ENCODE measurements at places on chromosomes 2 and 18. TPM values are rescaled to one million over a fixed set of nuclear protein-coding genes. Genes with fewer than 3 reads are reported as not detected.

PLGLB2 gene
- total RNA-seq: not detected

GALR1 gene
- not detected for total RNA-seq

TMEM237 gene
- total RNA-seq: 20.2 TPM

ARHGAP15 gene
- not detected for total RNA-seq

GRCh38 chr2:100980046-100980445 is 22.0 kb upstream of the RPL31 start:
- no peak for DNase-seq

DNA sequence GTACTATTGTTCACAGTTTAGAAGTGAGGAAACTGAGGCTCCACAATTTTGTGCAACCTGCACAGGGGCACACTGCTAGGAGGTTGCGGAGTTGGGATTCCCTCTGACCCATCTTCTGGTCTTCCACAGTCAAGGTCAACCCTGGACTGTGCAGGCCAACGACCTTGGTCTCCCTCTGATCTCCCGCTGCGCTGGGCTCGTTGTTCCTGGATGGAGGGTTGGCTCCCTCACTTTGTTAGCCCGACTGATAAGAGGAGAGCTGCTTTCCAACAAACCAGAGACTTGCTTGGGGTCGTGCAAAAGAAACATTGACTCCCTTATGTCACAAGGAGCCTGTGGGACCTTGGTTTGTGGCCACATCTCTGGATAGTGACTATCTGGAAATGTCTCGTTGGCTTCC is 187.6 kb downstream of the MYCN start:
- DNase-seq: no peak

- DNase-seq: no peak
Measured at GRCh38 chr2:67838205-67838604, 224.6 kb downstream of the C1D start.

GRCh38 chr18:70720607-70721006 is 431.8 kb downstream of the SOCS6 start:
- no peak for DNase-seq

GRCh38 chr2:5657231-5657630 is 35.0 kb upstream of the SOX11 start:
- DNase-seq: no peak

DNA sequence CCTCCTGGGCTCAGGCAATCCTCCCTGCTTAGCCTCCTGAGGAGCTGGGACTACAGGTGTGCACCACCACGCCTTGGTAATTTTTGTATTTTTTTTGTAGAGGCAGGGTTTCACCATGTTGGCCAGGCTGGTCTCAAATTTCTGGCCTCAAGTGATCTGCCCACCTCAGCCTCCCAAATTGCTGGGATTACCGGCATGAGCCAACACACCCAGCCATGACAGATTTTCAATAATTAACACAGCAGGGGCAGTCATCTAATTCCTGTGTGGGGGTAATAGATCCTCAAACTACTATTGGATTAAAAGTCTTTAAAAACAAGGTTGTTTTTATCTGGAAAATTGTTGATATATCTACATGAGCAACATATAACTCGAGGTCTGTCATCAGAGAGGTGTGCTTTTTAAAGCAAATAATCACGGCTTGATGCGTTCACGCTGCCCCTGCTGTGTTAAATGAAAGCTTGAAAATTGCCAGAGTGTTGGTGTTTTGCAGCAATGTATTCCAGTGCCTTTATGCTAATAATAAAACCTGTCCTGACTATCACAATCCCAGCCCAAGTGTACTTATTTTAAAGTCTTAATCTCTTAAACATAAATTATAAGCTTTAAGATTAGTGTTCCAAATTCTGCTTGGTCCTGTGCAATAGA is 35.6 kb upstream of the ASB1 start:
- DNase-seq: no peak
